ENCODE measurements at places on chromosomes 7 and 10.

- no peaks in the 10 kb centered on the region for H3K27me3 ChIP-seq
- peaks cover 20% of the 10 kb centered on the region for H3K36me3 ChIP-seq
- DNase-seq: no peak
- peaks cover 10% of the 10 kb centered on the region for H3K4me1 ChIP-seq
- H3K4me3 ChIP-seq: no peak overlapping the region
These were observed 25.3 kb upstream of the PWWP2B start for GRCh38 chr10:132371641-132372081.

GRCh38 chr7:55657654-55658053 lies 85.4 kb upstream of the VOPP1 start:
- DNase-seq: no peak
- no peak overlapping the region for H3K4me3 ChIP-seq
- H3K27me3 ChIP-seq: peaks cover 14% of the 10 kb centered on the region
- H3K27ac ChIP-seq: no peak overlapping the region
- peaks cover 4% of the 10 kb centered on the region for H3K4me1 ChIP-seq
- no peaks in the 10 kb centered on the region for H3K36me3 ChIP-seq

GRCh38 chr10:48550071-48550691 lies 54.7 kb downstream of the ARHGAP22 start:
- H3K4me3 ChIP-seq: no peak overlapping the region
- no peak for DNase-seq
- no peaks in the 10 kb centered on the region for H3K36me3 ChIP-seq

DNA sequence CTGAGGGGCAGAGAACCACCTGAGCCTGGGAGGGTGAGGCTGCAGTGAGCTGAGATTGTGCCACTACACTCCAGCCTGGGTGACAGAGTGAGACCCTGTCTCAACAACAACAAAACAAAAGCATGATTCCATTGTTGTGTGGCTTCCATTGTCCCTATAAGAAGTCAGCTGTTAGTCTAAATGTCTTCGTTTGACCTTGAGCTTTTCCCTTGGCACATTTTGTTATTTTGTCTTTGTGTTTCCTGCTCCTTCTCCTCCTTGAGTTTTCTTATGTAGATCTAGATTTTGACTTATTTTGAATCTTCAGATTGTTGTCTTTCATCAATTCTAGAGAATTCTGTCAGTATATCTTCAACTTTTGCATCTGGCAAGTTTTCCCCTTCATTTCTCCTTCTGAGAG lies 13.6 kb upstream of the JAKMIP3 start:
- no peak overlapping the region for H3K27ac ChIP-seq
- H3K36me3 ChIP-seq: peaks cover 5% of the 10 kb centered on the region

DNA sequence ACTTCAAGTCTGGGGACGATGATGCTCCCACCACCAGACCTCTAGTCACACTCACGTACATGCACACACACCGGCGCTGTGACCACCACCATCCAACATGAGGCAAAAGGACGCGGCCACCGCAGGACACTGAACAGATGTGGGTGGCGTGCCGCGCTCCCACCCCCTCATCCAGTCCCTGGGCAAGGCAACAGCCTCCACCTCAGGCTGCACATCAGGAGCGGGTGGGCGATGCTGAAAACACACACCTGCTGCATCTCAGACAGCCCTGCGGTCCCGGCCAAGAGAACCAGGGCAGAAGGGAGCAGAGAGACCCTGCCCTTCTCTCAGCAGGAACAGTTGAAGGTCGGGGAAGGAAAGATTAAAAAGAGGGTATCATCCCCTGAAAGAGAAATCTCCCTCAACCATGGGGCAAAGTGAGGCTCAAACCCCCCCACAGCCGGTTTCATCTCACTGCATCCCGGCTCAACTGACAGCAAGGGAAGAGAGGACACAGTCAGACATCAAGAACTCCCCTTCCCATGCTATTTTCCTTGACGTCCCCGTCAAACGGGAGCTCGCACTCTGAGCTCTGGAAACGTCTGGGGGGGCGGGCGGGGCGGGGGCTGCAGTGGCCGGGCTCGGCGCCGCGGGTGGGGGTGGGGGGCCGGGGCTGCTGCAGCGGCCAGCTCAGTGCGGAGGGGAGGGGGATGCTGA lies 1.1 kb downstream of the CAMK2G start:
- no peaks in the 10 kb centered on the region for H3K36me3 ChIP-seq
- H3K4me1 ChIP-seq: peaks cover 23% of the 10 kb centered on the region
- no peak for DNase-seq
- peak overlapping the region; percentile 57 for H3K27ac ChIP-seq
- peak overlapping the region; percentile 90 for H3K4me3 ChIP-seq

DNA sequence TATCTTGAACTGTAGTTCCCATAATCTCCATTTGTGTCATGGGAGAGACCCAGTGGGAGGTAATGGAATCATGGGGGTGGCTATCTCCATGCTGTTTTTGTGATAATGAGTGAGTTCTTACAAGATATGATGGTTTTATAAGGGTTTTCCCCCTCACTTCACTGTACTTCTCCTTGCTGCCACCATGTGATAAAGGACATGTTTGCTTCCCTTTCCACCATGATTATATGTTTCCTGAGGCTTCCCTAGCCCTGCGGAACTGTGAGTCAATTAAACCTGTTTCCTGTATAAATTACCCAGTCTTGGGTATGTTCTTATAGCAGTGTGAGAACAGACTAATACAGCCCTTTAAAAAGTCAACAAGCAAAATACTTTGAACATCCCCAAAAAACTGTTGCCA lies 427.7 kb downstream of the HTR7 start:
- no peak overlapping the region for H3K4me3 ChIP-seq
- H3K27ac ChIP-seq: no peak overlapping the region
- no peak for DNase-seq
- no peaks in the 10 kb centered on the region for H3K4me1 ChIP-seq
- no peaks in the 10 kb centered on the region for H3K27me3 ChIP-seq

GRCh38 chr7:149783386-149784250 lies 10.2 kb upstream of the ZNF467 start:
- no peak overlapping the region for H3K4me3 ChIP-seq
- H3K4me1 ChIP-seq: peaks cover 10% of the 10 kb centered on the region
- peaks cover 3% of the 10 kb centered on the region for H3K27me3 ChIP-seq
- DNase-seq: no peak
- no peak overlapping the region for H3K27ac ChIP-seq
- H3K36me3 ChIP-seq: no peaks in the 10 kb centered on the region

- no peak overlapping the region for H3K27ac ChIP-seq
- no peak for DNase-seq
- no peaks in the 10 kb centered on the region for H3K36me3 ChIP-seq
- peaks cover under 1% of the 10 kb centered on the region for H3K4me1 ChIP-seq
These were observed 113.2 kb upstream of the GPR26 start for GRCh38 chr10:123552760-123553554.

GRCh38 chr10:19730167-19730906 lies 85.9 kb upstream of the PLXDC2 start:
- no peaks in the 10 kb centered on the region for H3K27me3 ChIP-seq
- H3K36me3 ChIP-seq: no peaks in the 10 kb centered on the region
- no peak overlapping the region for H3K27ac ChIP-seq
- H3K4me3 ChIP-seq: no peak overlapping the region
- no peak for DNase-seq

GRCh38 chr7:38481401-38481800 lies 149.8 kb downstream of the AMPH start:
- peaks cover 23% of the 10 kb centered on the region for H3K36me3 ChIP-seq
- no peak overlapping the region for H3K4me3 ChIP-seq

GRCh38 chr7:11910253-11910652 lies 78.3 kb upstream of the THSD7A start:
- DNase-seq: no peak
- H3K4me3 ChIP-seq: no peak overlapping the region
- no peaks in the 10 kb centered on the region for H3K36me3 ChIP-seq
- no peak overlapping the region for H3K27ac ChIP-seq
- H3K27me3 ChIP-seq: no peaks in the 10 kb centered on the region

DNA sequence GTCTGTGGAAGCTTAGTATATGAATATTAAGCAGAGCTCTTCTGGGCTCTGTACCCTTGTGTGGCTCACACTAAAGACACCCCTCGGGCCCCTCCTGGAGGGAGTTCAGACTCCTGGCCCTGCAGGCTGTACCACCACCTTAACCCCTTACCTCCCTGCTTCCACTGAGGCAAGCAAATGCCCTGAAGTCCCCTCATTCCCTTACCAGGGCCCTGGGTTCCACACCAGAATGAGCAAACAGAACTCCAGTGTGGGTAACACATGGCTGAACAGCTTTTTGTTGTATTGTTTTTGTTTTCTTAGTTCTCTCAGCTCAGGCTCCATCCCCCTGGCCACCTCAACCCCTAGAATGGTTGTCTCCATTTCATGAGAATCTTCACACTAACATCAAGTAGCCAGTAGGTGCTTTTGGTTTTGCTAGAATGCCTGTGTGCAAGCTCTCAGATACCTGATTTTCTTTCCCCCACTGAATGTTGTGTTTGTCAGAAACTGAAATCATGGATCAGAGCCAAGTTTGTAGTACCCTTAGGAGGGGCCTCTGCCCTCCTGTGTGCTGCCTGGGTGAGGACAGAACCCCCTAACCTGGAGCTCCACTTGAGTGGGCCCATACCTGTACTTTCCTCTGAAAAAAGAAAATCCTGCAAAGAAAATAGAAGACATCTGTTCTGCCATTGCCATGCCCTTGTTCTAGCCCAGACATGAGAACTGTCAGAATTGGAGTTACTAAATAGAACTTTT lies 2.8 kb upstream of the WAPL start:
- H3K36me3 ChIP-seq: no peaks in the 10 kb centered on the region
- H3K27me3 ChIP-seq: no peaks in the 10 kb centered on the region
- H3K27ac ChIP-seq: no peak overlapping the region
- peaks cover 42% of the 10 kb centered on the region for H3K4me1 ChIP-seq
- no peak for DNase-seq

GRCh38 chr10:61835069-61835945 lies 66.2 kb upstream of the ARID5B start:
- no peak overlapping the region for H3K4me3 ChIP-seq
- H3K36me3 ChIP-seq: no peaks in the 10 kb centered on the region
- no peaks in the 10 kb centered on the region for H3K27me3 ChIP-seq
- H3K27ac ChIP-seq: no peak overlapping the region

GRCh38 chr7:122518488-122518887 lies 180.4 kb downstream of the RNF133 start:
- H3K4me1 ChIP-seq: peaks cover 9% of the 10 kb centered on the region
- H3K4me3 ChIP-seq: no peak overlapping the region
- no peaks in the 10 kb centered on the region for H3K36me3 ChIP-seq
- DNase-seq: no peak
- H3K27ac ChIP-seq: no peak overlapping the region

DNA sequence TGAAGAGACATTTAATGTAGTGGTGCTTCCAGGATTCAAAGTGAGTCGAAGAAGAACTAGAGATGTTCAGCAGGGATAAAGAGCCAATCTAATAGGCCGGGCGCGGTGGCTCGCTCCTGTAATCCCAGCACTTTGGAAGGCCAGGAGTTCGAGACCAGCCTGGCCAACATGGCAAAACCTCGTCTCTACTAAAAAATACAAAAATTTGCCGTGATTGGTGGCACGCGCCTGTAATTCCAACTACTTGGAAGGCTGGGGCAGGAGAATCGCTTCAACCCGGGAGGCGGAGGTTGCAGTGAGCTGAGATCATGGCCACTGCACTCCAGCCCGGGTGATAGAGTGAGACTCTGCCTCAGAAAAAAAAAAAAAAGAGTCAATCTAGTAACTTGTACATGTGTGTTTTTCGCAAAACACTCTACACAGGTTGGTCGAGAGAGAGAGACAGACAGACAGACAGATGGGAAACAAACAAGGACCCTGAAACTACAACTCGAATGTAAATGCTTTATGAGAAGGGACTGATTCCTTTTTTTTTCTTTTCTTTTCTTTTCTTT lies 775 bp downstream of the ABCB8 start:
- H3K27me3 ChIP-seq: peaks cover 8% of the 10 kb centered on the region
- peak overlapping the region; percentile 96 for H3K4me3 ChIP-seq
- DNase-seq: no peak
- H3K27ac ChIP-seq: peak overlapping the region; percentile 95
- H3K4me1 ChIP-seq: peaks cover 16% of the 10 kb centered on the region

- peaks cover 29% of the 10 kb centered on the region for H3K4me1 ChIP-seq
- no peaks in the 10 kb centered on the region for H3K36me3 ChIP-seq
- H3K27ac ChIP-seq: no peak overlapping the region
These were observed 92.8 kb downstream of the MCU start for GRCh38 chr10:72784551-72785351.

All from neural crest cell (in vitro differentiated cells).